Activated CD4-positive, alpha-beta T cell treated with anti-CD3 and anti-CD28 coated beads, Interleukin-2, amount 50 U/mL, for 16 hours (primary cell): ENCODE measurements at places on chromosomes 7 and 10.

- no peak for DNase-seq
Observed at GRCh38 chr10:68564712-68565111, 4.6 kb downstream of the TET1 start.

GRCh38 chr7:610531-611280, 91.1 kb upstream of the PDGFA start:
- no peak for DNase-seq

DNA sequence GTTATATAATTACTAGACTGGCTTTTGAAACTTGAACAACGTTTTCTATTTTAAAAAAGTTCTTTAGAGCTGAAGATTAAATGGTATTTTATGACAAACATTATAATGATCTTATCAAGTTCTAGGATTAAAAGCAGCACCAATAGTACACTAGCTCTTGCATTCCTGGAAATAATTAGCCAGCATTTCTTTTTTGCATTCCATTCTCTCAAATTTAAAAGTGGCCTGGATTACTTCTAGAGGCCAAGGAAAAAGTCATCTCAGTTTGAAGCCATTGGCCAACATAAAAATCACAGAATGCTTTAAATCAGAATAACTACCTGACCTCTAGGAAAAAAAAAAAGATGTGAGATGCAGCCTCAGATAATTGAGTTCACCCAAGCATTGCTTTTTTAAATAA, 1326.4 kb upstream of the SORCS1 start:
- no peak for DNase-seq

GRCh38 chr7:5693529-5693928, 87.9 kb downstream of the RNF216 start:
- no peak for DNase-seq

DNA sequence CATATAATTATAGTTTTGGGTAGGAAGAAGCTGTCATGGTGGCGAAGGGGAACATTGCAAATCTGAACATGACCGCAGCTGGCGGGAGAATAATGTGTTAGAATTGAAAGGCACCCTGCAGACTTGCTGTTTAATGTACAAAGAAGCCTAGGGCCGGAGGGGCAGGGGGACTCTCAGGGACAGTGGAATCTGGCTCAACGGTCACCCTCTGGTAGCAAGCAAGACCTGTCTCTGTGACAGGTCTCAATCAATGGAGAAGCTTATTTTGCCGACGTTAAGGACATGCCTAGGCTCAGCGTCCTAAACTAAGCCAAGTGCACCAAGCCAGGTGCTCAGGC, 177.3 kb downstream of the NSUN6 start:
- DNase-seq = no peak

GRCh38 chr10:127612-128432, 7.4 kb upstream of the ZMYND11 start:
- peak; percentile 44 for DNase-seq

GRCh38 chr10:34049887-34050286, 715.4 kb upstream of the NRP1 start:
- DNase-seq = no peak

DNA sequence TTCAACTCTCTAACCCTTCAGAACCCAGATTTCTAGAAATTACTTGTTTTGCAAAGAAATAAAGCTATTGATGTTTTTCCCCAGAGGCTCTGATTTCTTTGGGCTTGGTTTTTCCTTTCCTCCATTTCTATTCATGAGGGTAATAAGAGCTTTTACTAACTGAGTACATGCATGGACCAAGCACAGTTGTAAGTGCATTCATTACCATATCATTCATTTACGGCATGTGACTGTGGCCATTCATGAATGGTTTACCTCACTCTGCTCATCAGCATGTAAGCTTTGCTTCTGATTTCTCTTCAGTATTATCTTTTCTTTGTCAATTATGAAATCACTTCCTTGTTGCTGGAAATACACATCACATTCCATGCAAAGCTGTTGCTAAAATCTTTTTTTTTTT, 42.4 kb downstream of the LAMB4 start:
- DNase-seq = no peak

DNA sequence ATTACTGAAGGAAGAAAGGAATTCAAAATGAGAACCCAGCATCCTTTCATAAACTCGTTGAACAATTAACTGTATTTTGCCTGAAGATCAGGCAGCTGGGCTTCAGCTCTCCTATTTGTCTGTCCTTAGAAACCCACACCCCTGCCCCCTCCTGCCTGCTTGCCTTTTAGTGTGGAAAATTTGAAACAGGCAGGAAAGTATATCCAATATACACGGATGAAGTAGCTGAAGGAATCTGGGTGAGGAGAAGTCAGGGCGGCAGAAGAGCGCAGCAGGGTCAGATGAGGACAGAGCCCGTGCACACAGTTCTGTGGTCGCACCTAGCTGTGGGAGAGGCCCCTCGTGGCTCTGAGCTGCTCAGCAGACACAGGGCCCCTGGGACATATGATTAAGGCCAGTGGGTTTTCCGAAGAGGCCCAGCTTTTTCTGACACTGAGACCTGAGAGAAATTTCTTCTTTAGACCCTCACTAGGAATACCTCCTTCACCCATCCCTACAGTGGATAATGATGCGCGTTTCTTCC, 87.9 kb downstream of the ACTR3B start:
- no peak for DNase-seq

DNA sequence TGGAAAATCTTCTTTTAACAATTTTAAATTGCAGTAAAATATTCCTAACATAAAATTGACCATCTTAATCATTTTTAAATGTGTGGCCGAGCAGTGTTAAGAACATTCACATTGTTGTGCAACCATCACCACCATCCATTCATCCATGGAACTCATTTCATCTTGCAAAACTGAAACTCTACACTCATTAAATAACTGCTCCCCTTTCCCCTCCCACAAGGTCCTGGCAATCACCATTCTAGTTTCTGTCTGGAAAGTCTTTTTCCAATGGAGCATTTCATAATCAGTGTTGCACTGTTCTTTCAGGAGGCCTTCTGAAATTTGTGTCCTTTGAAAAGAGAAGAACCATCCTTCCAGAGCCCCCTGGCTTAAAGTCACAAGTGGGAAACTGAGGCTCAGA, 233.1 kb downstream of the PLXNA4 start:
- DNase-seq = no peak

GRCh38 chr10:108735380-108735779, 1187.9 kb downstream of the XPNPEP1 start:
- no peak for DNase-seq

DNA sequence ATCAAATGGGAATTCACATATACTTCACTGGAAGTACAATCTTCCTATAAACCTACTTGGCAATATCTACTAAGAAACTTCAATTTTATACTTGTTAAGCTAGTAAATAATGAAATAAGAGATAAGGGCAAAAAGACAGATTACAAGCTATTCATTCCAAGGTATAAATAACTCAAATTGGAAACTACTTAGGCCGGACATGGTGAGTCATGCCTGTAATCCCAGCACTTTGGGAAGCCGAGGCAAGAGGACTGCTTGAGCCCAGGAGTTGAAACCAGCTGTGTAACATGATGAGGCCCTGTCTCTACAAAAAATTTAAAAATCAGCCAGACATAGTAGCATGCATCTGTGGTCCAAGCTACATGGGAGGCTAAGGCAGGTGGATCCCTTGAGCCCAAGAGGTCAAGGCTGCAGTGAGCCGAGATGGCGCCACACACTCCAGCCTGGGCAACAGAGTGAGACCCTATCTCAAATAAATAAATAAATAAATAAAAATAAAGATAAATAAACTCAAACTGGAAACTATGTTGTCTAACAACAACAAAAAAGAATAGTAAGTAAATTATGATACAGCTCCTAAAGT, 37.6 kb downstream of the ARHGAP21 start:
- DNase-seq = no peak

- no peak for DNase-seq
Observed at GRCh38 chr10:386771-387592, 251.7 kb downstream of the ZMYND11 start.

GRCh38 chr7:29105752-29106668, 40.3 kb downstream of the CPVL start:
- DNase-seq = peak; percentile 55

GRCh38 chr10:99418910-99419624, 11.4 kb downstream of the GOT1 start:
- DNase-seq = no peak

DNA sequence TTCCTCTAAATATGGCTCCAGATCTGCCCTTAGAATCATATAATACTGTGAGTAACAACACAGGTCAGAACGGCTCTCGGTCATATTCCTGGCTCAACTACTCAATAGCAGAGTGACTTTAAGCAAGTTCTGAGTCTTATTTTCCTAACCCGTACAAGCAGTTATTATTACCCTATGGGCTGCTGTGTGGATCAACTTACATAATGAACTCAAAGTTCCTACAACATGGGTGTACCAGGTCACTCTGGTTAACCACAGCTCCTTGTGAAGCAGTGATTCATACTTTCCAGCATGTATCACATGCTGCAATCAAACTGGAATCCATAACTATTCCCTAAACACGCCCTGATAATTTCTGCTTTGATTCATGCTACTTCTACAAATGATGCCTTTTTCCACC, 107.3 kb downstream of the LRRN3 start:
- DNase-seq = peak; percentile 29

- no peak for DNase-seq
Observed at GRCh38 chr7:20151708-20152456, 65.3 kb downstream of the MACC1 start.

DNA sequence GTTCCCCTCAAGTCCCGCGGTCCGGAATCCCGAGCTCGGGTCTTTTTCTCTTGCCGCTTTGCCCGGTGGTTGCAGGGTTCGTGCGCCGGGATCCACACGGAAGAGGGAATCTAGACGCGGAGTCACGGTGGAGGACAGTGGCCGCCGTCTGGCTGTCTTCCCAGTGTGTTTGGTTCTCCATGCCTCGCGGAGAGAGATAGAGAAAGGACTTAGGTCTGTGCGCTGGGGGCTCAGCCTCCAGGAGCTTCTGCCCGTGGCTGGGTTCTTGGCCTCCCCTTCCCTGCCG, 1.6 kb downstream of the FFAR4 start:
- DNase-seq = no peak

- DNase-seq = peak; percentile 88
Observed at GRCh38 chr10:33136781-33137180, 178.8 kb upstream of the ITGB1 start.

GRCh38 chr7:68314208-68314607, 1284.1 kb upstream of the AUTS2 start:
- DNase-seq = no peak

GRCh38 chr10:79250259-79250658, 97.0 kb upstream of the PPIF start:
- no peak for DNase-seq

- DNase-seq = no peak
Observed at GRCh38 chr10:71542478-71542877, 145.8 kb downstream of the CDH23 start.
